ENCODE measurements at places on chromosomes 11 and 22. TPM values are rescaled to one million over a fixed set of nuclear protein-coding genes. Genes with fewer than 3 reads are reported as not detected.

CELSR1 gene
- 0.14 TPM for total RNA-seq

WNT11 gene
- total RNA-seq: 1.1 TPM

CD3D gene
- not detected for total RNA-seq

TNNT3 gene
- not detected for total RNA-seq

GNAZ gene
- total RNA-seq: 3.7 TPM

MRGPRE gene
- not detected for total RNA-seq

CBLIF gene
- total RNA-seq: not detected

HOATZ gene
- not detected for total RNA-seq

CYP2R1 gene
- total RNA-seq: 6.4 TPM

CRYBB2 gene
- not detected for total RNA-seq

TRIM51 gene
- total RNA-seq: not detected

TBX10 gene
- total RNA-seq: not detected

BRSK2 gene
- total RNA-seq: 0.14 TPM

SPTBN2 gene
- 0.43 TPM for total RNA-seq

TUT1 gene
- 4.8 TPM for total RNA-seq

APOL5 gene
- not detected for total RNA-seq

OSBP2 gene
- 0.83 TPM for total RNA-seq

GDPD4 gene
- not detected for total RNA-seq

PLAAT4 gene
- 15.8 TPM for total RNA-seq

DENND6B gene
- total RNA-seq: 1.6 TPM

E2F8 gene
- not detected for total RNA-seq

HTR3B gene
- not detected for total RNA-seq

C22orf23 gene
- total RNA-seq: 0.14 TPM

FAM111B gene
- total RNA-seq: 1.00 TPM

Data from smooth muscle cell of bladder (primary cell).